ENCODE measurements at places on chromosomes 16 and 17.

- no peak for DNase-seq
Observed at GRCh38 chr16:88026964-88027938, 76.0 kb downstream of the BANP start.

- DNase-seq, result peak; percentile 96
Observed at GRCh38 chr17:43024407-43025289, at the start of gene RND2. RND2 (plus strand) TSS chr17:43025231; CDS start chr17:43025348, 117 bp downstream.

GRCh38 chr17:412211-413015 lies 59.8 kb upstream of the RPH3AL start:
- peak; percentile 66 for DNase-seq

DNA sequence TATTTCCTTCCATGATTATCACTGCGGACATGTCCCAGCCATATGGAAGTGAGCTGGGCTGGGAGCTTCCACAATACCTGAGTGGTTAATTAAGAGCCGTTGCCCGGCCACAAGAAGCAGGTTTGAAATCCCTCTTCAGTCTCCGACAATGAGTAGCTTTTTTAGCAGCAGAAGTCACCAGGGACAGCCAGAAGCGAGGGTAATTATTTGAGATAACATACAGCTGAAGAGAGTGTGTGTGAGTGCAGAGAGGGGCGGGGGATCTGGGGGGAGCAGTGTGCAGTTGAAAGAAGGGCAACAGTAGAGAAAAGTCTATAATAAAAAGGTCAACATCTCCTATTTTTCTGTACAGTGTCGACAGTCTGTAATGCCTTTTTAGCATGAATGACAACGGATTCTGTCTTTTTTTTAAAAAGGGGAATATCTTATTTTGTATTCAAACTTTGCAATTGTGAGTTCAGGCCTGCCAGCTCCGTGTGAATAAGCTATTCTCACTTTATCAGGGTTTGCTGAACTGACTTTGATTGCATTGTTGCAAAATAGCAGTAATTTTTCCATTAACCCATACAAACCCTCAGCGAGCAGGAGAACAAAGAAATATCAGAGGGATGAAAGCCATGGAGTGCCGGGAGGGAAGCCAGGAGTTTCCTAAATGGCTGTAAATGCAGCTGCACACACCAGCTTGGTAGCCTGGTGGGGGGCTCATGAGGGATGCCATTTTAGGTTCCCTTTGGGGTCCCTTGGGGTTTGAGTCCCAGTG lies 220.3 kb upstream of the IRX3 start:
- DNase-seq, result no peak

- DNase-seq, result no peak
Observed at GRCh38 chr16:67628216-67628615, 16.7 kb upstream of the CARMIL2 start.

GRCh38 chr16:11582157-11582814 lies 4.4 kb downstream of the LITAF start:
- DNase-seq, result no peak

- DNase-seq, result no peak
Observed at GRCh38 chr16:57775661-57776469, 26.4 kb downstream of the KIFC3 start.

DNA sequence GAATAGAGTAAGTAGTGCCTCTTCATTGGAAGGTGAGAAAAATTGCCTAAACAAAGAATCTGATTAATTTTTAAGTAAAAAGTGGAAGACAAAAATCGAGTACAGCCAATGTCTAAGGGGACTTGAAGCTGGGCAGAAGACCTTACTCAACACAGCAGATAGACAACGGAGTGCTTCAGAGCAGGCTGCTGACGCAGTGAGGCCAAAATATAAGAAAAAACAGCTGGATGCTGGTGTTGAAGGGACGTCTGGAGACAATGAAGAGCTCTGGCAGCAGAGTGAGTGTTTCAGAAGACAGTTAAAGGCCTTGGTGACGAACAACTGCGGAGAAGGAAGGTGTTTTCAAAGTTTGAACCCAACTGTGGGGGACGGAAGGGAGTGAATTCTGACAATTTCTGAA lies 169.8 kb downstream of the MRTFB start:
- no peak for DNase-seq

DNA sequence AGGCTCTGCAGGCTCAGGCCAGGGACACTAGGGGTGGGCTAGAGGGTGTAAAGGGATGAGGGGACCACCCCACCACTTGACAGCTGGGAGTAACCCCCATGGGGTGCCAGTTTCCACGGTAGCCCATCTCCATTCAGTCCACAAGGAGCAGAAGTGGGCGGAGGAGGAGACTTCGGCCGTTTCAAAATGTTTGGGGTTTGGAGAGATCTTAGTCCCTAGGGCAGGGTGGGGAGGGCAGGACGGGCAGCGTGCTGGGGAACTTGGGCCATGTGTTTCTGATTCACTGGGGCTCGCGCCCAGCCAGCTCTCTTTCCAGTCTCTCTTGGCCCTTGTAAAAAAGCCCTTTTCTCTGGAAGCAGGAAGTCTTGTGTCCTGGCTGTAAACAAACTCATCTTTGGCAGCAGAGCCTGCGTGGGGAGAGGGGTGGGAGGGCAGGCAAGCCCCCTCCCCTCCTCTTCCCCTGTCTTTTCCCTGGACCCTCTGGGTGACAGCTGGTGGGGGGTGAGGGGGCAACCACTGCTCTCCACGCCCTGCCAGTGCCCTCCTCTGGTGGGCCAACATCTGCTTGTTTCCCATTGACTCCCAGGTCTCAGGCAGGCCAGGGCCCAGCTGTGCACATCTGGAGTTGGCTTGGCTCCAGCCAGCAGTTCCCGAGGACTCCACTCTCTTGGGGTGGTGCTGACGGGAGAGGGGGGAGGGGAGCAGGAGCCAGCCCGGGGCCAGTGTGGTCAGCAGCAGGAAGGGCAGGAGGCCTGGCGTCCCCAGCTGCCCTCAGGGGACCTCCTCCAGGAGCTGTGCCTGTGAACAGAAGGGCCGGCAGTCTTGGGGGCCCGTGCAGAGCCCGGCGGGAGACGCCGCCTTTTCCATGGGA lies 8.1 kb downstream of the CYGB start:
- peak; percentile 76 for DNase-seq

DNA sequence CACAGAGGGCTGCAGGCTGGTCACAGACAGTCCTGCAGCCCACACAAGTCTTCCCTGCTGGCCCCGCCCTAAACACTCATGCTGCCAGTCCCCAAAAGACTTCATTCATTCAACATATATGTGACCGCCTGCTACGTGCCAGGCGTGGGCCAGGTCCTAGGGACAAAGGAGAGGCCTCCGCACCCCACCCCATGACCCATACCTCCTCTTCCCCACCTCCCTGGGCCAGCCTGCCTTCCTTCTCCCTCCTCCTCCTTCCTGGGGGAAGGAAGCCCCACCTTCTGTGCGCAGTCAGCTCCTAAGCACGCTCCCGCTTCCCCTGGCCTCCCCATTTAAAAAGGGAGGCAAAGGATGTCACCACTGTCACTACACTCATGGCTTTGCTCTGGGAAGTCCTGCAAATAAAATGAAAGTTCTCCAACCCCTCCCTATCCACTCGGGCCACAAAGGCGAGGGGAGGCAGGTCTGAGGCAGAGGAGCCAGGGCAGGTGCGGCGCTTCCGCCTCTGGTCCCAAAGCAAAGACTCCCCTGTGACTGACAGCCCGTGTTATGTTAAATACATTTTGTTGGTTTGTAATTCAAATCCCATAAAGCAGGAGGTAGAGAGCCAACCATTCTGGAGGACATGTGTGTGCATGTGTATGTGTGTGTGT lies 9.0 kb downstream of the DNAAF8 start:
- DNase-seq, result no peak

GRCh38 chr17:62307196-62307595 lies 73.2 kb upstream of the EFCAB3 start:
- no peak for DNase-seq

- DNase-seq, result no peak
Observed at GRCh38 chr17:27751166-27751565, 49.2 kb downstream of the NOS2 start.

GRCh38 chr17:74042744-74043486 lies 160.6 kb upstream of the RPL38 start:
- DNase-seq, result peak; percentile 93

DNA sequence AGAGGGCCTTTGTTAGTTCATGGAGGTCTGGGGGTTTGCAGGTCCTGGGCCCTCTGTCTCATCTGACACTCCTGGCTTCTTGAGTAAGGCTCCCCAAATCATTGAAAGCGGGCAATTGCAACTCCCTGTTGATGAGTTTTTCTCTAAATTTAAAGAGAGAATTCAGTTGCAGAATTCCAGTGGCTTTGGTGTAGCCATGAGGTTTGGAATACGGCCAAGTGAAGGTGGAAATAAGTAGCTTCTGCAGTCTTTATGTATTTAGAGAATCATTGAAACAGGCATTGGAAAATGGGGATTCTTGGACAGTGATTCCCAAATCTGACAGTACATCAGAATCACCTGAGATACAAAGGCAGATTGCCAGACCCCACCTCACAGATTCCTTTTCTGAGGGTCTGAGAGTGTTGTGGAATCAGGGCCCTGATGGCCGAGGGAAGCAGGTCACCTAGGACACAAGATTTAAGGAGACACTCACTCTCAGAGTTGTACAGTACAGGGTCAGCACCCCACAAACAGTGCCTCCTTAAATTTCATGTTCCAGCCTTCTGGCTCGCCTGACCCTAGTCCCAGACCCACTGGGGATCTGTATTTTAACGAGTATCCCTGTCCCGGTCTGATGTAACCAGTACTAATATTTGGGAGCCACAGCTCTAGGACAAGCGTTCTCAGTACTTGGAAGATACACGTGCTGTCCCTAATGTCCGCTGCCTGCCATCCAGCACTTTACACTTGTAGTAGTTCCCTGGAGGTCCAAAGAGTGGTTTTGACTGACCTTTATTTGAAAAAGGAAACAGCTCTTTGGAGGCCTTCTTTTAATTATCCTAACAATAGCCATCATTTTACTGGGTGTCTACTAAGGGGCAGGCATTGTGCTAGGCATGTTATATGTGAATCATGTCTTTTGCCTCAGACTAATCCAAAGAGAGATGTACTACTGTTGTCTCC lies 37.8 kb downstream of the YPEL2 start:
- peak; percentile 72 for DNase-seq

DNA sequence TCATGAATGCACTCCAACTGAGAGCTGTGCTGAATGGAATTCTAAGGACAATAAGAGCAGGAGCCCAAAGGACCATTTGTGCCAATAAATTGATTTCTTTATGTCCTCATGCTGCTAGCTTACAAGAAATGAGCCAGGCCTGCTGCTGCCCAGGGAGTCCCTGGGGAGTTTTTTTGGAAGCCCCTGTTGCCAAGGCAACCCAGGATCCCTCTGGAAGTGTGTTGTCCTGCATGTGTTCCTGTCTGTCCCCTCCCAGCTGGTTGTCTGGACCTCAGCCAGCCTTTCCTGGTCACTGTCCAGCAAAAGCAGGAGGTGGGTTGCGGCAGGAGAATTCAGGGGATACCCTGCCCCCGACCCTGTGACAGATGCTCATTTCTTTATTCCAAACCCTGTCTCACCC lies 51.0 kb upstream of the GPRC5B start:
- no peak for DNase-seq

GRCh38 chr17:45262516-45263476 lies 902 bp upstream of the SPATA32 start:
- DNase-seq, result no peak

DNA sequence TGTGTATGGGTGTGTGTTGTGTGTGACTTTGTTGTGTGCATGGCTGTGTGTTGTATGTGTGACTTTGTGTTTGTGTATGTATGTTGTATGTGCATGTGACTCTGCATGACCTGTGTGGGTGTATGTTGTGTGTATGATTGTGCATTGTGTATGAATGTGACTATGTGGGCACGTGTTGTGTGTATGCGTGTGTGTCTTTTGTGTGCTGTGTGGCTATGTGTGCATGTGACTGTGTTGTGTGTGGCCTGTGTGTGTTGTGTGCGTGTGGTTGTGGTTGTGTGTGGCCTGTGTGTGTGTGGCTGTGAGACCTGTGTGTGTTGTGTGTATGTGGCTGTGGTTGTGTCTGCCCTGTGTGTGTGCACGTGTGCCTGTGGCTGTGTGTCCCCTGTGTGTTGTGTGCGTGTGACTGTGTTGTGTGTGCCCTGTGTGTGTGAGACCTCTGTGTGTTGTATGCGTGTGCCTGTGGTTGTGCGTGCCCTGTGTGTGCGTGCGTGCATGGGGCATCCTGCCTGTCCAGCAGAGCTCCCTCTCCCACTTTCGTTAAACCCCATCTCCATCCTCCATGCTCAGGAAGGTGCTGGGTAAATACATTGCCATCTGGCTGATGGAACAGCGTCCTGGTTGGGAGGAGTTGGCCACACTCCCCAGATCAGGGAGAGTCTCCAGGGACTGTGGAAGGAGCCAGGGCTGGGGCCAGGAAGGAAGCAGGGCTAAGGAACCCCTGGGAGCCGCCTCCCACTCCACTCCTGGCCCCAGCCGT lies 90.1 kb upstream of the GSE1 start:
- peak; percentile 70 for DNase-seq

GRCh38 chr16:48901712-48902374 lies 291.9 kb upstream of the N4BP1 start:
- DNase-seq, result no peak

- DNase-seq, result no peak
Observed at GRCh38 chr16:4864728-4865127, 17.4 kb downstream of the UBN1 start.

DNA sequence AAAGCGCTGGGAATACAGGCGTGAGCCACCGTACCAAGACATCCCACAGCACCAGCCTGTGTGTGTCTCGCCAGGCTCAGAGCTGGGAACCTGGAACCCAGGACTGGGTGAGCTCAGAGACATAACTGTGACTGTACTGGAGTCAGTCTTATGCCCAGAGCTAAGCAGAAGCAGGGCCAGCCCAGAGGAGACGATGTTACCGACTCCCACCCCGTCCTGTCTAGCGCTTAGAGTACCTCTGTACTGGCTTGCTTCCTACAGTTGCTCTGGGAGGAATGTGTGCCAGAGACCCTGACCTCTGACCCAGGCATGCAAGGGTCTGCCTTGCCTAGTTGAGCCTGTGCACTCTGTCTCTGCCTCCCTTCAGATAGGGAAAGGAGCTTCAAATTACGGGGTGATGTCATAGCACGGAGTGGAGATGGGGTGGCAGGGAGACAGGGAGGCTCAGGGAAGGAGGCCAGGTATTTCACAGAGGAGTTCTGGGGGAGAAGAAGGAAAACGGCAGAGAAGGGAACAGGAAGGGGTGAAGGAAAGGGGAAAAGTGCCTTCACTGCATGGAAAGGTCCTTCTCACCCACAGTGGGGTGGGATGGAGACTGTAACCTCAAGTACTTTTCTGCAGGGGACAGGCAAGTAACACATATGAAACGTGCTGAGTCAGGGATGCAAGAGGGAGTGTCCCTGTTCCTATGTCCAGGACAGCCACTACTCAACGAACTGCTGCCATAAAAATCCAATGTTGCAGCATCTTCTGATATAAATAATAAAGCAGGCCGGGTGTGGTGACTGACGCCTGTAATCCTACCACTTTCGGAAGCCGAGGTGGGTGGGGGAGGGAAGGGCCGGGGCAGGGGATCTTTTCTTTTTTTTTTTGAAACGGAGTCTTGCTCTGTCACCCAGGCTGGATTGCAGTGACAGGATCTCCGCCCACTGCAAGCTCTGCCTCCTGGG lies 5.8 kb upstream of the ARMC5 start:
- peak; percentile 56 for DNase-seq

All from fibroblast of skin of right quadriceps (primary cell).